ENCODE measurements at places on chromosomes 2 and 18.

- DNase-seq, result no peak
Observed at GRCh38 chr18:28771849-28772248, 594.9 kb upstream of the CDH2 start.

GRCh38 chr18:76589316-76589715, 94.3 kb upstream of the ZNF516 start:
- no peak for DNase-seq

GRCh38 chr18:33837191-33837590, 259.2 kb downstream of the ASXL3 start:
- DNase-seq, result no peak

DNA sequence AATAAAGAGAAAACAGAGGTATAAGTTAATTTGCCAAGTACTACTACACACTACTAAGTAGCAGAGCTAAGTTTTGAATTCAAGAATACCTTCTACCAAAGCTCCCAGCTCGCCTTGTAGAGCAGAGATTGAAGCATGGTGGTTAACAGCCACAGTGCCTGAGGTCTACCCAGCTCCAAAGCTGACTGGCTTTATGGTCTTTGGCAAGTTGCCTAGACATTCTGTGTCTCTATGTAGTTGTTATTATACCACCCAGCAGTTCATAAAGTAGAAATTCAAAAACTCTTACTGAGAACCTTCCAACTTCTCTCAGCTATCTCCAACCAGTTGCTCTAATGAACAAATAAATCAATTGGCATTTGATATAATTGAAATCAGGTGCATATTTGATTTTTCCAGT, 87.8 kb downstream of the PDE11A start:
- peak; percentile 53 for DNase-seq

- peak; percentile 11 for DNase-seq
Observed at GRCh38 chr2:96090196-96090926, 26.0 kb downstream of the ADRA2B start.

GRCh38 chr2:121627525-121628050, 21.7 kb downstream of the CLASP1 start:
- DNase-seq, result no peak

GRCh38 chr2:238974501-238975166, 126.7 kb downstream of the TWIST2 start:
- DNase-seq, result peak; percentile 91

- no peak for DNase-seq
Observed at GRCh38 chr2:18841248-18842150, 252.1 kb upstream of the NT5C1B start.

- no peak for DNase-seq
Observed at GRCh38 chr2:207711750-207712530, 500 bp downstream of the CCNYL1 start.

DNA sequence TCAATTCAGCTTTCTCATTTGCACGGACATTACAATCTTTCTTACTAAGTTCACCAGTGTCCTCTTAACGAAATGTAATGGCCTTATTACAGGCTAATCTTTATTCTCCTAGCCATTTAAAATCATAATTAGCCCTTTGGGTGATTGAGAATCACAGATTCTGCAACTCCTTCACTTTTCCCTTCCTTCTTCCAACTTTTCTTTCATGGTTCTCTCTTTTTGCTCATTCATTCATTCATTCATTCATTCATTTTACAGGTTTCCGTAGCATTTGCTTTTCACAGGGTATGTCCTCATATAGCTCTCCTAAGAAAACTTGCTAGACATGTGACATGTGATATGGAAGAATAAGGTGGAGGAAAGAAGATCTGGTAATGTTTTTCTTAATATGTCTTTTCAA, 16.0 kb downstream of the TBR1 start:
- DNase-seq, result no peak

GRCh38 chr2:76599732-76600368, 889.1 kb upstream of the GCFC2 start:
- peak; percentile 65 for DNase-seq

- peak; percentile 77 for DNase-seq
Observed at GRCh38 chr2:46964835-46965560, 49.4 kb upstream of the MCFD2 start.

GRCh38 chr2:134412639-134412999, 158.7 kb downstream of the MGAT5 start:
- no peak for DNase-seq

DNA sequence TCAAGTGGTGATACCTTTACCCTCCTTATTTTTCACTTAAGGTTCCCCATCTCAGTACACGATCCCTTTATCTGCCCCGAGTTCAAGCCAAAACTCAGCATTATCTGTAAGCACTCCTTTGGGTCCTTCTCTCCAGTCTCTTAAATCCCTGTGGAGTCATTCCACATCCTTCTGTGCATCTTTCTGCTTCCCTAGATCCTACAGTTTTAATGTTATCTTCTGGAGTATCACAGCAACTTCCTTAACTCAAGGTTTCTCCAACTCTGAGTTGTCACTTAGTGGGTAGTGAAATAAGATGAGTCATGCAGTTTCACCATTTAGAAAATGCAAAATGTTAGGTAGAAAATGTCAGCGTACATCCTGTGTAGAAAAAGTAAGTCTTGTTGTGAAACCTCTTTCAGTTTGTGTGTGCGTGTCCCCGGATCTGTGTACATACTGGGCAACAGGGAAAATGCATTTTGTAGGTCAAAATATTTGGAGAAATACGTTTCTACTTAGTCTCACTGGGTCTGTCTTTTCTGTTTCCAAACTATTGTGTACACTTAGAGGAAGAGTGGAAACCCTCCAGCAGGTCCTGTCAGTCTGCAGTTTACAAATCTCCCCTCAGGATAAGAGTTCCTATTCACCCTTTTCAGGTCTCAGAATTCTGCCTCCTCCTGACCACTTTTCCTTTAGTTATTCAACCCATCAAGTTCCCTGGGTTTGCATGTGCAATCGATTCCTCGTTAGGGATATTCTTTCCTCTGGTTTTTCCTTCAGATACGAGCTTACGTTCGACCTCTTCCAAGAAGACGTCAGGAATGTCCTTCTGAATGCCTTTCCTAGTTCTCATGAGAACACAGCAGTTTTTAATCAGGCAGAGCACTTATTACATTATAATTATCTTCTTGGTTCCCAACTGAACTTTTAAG, 154.8 kb downstream of the TGIF1 start:
- DNase-seq, result peak; percentile 97

- peak; percentile 59 for DNase-seq
Observed at GRCh38 chr2:38315707-38316333, 61.3 kb downstream of the ATL2 start.

GRCh38 chr2:15973481-15974401, 33.4 kb downstream of the MYCN start:
- DNase-seq, result no peak

GRCh38 chr2:88099798-88100488, 27.9 kb downstream of the FABP1 start:
- DNase-seq, result peak; percentile 20

GRCh38 chr2:5756272-5756671, 64.1 kb downstream of the SOX11 start:
- DNase-seq, result no peak

DNA sequence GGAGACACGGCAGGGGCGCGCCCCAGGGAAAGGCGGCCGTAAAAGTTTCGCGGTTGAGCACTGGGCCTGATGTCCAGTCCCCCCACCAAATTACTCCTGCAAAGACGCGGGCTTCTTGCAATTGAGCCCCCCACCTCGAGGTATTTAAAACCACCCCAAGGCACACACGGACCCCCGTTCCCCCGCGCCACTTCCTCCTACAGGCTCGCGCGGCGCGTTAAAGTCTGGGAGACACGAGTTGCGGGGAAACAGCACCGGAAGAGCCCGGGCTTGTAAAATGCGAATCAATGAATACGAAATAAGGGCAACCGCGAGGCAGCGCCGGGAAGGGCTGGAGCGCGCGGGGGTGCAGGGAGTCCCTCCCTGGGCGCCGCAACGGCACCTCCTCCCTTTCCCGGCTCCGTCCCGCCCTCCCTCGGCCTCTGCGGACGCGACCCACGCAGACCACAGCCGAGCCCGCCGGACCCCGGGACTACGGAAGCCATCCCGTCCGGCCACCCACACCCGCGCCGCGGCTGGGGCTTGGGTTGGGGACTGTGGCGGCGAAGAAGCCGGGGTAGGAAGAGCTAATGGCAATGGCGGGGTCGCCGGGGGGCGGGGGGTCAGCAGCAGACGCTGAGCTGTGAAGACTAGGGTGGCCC, 918 bp upstream of the NETO1 start:
- DNase-seq, result no peak

GRCh38 chr2:175003875-175004729, 1.1 kb downstream of the CHN1 start:
- no peak for DNase-seq

GRCh38 chr18:11320986-11321385, 171.6 kb upstream of the PIEZO2 start:
- peak; percentile 93 for DNase-seq

DNA sequence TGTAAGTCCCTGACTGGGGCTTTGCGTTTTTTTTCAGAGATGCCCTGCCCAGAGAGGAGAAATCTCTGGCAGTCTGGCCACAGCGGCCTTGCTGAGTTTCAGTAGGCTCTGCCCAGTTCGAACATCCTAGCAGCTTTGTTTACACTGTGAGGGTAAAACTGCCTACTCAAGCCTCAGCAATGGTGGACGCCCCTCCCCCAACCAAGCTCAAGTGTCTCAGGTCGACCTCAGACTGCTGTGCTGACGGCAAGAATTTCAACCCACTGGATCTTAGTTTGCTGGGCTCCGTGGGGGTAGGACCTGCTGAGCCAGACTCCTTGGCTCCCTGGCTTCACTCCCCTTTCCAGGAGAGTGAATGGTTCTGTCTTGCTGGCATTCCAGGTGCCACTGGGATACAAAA, 31.7 kb downstream of the L3MBTL4 start:
- DNase-seq, result no peak

GRCh38 chr2:168119515-168120141, 127.8 kb downstream of the STK39 start:
- DNase-seq, result peak; percentile 56

- DNase-seq, result peak; percentile 14
Observed at GRCh38 chr2:121903037-121903689, 147.7 kb downstream of the TSN start.

DNA sequence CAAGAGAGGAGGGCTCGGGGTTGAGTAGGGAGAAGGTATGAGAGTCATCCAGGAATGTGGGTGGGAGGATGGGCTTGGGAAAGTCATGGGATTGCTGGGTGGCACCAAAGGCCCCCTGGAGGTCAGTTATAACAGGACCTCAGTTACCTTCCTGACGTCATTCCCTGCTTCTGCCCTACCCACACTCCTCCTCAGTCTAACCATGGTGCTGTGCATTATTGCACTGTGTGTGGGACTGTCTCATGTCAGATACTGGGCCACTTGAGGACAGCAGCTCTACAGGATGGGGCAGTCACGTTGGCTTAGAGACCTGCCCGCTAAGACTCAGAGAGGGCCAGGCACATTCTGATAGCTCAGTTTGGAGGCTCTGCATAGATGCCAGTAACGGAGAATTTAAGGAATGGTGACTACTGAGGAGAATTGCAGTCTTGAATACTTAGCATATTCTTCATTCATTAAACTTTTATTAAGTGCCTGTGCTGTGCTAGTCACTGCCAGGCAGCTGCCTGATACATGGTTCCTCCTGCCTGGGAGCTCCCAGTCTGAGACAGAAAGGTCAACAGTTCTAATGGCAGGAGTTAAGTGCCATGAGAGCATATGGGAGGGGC, 90.5 kb downstream of the LAMA3 start:
- peak; percentile 43 for DNase-seq

- no peak for DNase-seq
Observed at GRCh38 chr2:107570876-107571275, 255.8 kb upstream of the RGPD4 start.

DNA sequence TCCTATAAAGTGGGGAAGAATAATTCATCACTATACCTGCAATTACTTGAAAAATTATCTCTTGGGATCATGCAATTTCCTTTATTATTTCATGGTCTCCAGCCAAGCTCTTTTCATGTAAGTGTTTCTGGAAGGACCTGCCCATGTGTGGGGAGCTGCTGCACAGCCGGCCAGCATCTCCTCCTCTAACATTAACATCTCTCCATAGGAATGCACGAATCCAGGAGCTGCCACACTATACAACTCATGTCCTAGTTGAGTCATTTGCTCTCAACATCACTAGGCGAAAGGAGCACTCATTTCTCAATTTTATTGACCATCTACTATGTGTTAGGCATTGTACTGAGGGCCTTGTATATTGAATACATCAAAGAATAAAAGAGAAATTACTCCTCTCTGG, 144.3 kb upstream of the ERBB4 start:
- no peak for DNase-seq

GRCh38 chr2:237820421-237820820, 21.8 kb downstream of the RBM44 start:
- no peak for DNase-seq

GRCh38 chr2:215793747-215794595, 219.4 kb downstream of the MREG start:
- peak; percentile 97 for DNase-seq

DNA sequence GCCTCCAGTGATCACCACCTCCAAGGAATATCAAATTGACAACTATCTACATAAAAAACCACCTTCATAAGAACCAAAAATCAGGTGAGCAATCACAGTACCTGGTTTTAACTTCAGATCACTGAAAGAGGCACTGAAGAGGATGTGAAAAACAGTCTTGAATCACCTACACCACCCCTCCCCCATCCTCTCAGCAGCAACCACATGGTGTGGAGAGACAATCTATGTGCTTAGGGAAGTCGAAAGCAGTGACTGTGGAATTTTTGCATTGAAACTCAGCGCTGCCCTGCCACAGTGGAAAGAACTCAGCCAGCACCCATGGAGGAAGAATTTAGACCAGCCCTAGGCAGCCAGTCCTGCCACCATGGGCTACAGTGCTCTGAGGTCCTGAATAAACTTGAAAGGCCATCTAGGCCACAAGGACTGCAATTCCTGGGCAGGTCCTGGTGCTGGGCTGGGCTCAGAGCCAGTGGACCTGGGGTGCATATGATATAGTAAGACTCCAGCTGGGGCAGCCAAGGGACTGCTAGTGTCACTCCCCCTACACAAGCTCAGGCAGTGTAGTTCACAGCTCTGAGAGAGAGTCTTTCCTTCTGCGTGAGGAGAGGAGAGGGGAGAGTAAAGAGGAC, 75.6 kb downstream of the ATL2 start:
- DNase-seq, result no peak
